Renal cortical epithelial cell (primary cell): ENCODE measurements at places on chromosomes 3 and 15. TPM values are rescaled to one million over a fixed set of nuclear protein-coding genes. Genes with fewer than 3 reads are reported as not detected.
A peak's percentile ranks its signal among the peaks of the same experiment; 100 is the strongest.

ALG1L2 gene
- total RNA-seq, result 0.55 TPM in 1 of 2 replicates, not detected in the other

DNA sequence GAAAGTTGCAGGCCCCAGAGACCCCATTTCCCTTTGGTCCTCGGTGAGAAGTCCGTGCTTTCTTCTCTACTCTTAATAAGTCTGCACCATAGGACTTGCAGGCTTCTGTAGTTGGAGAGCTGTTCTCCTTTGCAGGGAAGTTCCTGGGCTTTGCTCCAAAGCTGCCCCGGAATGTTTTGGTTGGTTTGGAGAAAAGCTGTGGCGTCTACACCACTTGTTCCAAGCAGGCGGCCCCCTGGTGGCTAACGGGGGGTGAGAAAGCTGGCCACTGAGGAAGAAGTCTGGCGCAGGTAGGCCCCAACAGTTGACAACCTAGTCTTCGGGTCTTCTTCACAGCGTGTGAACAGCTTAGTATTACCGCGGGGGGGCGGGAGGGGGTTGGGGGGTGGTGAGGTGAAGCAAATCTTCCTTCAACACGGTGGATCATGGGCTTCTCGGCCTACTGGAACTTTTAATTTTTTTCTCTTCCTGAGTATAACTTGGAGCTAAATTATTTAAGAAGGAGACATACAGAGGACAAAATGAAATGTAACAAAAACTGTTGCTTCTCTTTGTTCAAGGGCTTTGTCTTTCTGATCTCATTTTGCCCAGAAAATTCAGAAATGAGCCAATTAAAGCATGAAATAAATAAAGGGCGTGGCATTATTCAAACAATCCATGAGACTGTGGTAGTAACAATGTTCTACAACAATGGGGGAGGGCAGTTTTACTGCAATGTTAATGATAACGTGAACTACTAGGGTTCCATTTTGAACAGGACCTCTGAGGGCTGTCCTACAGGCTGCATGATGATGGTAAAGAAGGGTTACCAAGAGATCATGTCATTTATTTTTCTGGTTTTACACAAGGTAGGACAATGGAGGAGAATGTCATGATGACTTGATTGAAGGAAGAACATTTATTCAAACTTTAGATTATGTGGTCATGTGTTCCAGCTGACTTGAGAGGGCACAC, 2.2 kb upstream of the THRB start:
- peak; percentile 92 for DNase-seq

DNA sequence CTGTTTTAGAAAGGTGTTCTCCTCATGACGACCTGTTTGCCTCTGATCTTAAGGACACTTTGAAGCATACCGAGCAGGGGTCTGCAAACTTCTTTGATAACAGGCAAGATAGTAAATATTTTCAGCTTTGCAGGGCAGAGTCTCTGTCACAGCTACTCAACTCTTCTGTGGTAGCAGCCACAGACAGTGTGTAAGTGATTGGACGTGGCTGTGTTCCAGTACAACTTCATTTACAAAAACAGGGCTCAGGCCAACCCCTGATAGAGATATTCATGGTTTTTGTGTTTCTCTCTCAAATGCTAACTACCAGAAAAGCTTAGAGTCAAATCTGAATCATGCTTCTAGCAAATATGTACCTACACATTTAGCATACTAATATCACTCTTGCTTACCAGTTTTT, 51.5 kb downstream of the TGFBR2 start:
- no peak for DNase-seq

DNA sequence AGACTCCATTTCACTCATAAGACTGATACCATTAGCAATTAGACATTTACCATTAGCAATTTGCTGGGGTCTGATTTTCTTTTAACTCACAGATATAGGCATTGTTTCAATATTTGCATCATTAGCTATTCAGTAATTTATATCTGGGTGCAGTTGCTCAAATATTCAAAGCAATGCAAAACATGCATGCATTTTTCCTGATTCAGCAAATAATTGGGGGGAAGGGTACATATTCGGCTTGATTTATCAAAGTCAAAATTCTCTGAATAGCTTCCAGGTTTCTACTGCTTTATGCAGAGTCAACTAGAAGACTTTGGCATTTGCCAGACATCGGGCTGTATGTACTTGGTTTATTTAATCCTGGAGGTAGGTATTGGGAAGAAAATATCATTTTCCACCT, 315.6 kb upstream of the NR2F2 start:
- no peak for DNase-seq

DNA sequence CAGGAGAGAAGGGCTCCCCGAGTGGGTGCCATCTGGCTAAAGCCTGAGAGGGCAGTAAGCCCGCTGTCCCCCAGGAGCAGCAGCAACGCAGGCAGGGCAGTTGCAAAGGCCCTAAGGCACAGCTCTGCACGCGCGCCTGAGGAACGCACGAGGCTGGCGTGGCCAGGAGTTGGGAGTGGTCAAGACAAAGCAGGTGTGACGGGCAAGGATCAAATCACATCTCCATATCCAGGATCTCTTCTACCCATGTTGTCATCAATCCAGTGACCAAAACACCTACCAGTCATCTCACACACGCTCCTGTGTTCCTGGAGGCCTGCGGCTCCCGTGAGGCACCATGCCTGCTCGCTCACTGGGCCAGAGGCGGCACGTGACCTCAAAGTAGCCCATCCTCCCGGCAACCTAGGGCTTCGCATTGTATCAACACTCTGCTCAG, 59.5 kb downstream of the ERC2 start:
- DNase-seq, result no peak

DNA sequence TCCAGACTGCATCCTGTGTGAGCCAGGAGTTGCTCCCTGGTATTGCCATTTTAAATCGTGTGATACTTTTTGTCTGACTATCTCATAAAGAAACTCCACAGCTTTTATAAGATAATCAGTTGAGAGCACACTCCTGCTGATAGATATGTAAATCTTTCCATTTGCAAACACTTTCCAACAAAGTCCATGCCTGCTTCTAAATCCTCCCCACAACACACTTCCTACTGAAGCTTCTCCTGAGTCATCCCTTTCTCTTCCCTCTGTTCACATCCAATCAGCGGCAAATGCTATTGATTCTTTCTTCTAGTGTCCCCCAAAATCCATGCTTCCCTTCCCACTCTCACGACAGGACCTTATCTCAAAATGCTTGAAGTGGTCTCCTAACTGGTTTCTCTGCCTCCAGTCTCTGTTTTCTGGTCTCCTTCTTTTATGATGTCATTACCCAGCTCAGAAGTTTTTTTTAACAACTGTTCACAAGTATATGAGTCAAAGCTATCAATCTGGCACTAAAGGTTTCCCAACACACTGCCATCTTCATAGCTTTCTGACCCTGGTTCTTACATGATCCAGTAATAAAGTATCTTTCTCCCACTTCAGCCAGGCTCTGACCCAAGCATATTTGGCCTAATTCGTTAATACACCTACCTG, 4.5 kb upstream of the WWTR1 start:
- DNase-seq, result peak; percentile 59

GRCh38 chr3:152457500-152458375, 189.0 kb downstream of the MBNL1 start:
- DNase-seq, result no peak

CACNA1D gene
- 0.52 and 1.5 TPM in 2 replicates for total RNA-seq

GRCh38 chr3:115470254-115470653, 153.1 kb upstream of the GAP43 start:
- DNase-seq, result no peak

DNA sequence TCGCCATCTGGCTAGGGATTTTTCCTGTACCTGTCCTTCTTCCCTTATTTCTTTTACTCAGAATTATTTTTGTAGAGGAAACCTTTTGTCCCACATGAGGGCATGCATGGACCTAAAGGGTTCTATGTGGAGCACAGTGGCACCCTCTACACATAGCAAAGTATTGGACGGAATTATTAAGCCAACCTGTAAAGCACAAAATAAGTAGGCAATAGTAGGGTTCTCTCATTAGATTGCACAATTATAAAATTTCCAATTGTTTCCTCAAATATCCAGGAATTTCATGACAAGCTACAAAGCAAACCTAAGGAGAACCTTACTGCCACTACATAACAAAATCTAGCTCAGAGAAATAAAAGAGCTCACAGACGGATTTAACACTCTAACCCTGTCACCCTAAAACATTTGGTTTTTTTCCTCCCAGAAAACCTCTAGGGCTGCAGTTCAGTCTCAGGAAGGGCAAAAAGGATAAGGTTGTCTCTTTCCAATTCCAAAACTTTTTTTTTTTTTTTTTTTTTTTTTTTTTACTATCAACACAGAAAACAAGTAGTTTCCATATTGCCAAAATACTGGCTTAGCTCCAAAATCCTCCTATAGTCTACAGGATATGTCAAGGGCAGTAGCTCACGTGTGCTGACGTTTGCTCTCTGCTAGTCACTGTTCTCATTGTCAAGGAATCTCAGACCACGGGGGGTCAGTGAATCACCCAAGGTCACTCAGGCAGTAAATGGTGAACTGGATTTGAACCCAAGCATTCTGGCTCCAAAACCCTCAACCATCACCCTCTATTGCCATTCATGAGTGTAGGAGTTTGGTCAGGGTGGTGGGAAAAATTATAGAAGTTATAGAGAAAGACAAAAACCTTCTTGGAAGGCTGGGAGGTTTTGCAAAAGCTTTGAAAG, 52.3 kb downstream of the NCEH1 start:
- peak; percentile 99 for DNase-seq

DNA sequence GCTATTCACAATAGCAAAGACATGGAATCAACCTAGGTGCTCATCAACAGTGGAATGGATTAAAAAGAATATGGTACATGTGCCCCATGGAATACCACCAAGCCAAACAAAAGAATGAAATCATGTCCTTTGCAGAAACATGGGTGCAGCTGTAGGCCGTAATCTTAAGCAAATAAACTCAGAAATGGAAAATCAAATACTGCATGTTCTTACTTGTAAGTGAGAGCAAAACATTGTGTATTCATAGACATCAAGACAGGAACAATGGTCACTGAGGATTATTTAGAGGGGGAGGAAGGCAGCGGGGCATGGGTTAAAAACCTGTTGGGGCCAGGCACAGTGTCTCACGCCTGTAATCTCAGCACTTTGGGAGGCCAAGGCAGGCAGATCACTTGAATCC, 304.7 kb upstream of the ROBO2 start:
- no peak for DNase-seq
